Putamen (tissue), 1 donor: ENCODE measurements at places on chromosomes 1 and 21.

- DNase-seq, result peak; percentile 47
These were observed 7.8 kb downstream of the UBIAD1 start for GRCh38 chr1:11280719-11281376.

DNA sequence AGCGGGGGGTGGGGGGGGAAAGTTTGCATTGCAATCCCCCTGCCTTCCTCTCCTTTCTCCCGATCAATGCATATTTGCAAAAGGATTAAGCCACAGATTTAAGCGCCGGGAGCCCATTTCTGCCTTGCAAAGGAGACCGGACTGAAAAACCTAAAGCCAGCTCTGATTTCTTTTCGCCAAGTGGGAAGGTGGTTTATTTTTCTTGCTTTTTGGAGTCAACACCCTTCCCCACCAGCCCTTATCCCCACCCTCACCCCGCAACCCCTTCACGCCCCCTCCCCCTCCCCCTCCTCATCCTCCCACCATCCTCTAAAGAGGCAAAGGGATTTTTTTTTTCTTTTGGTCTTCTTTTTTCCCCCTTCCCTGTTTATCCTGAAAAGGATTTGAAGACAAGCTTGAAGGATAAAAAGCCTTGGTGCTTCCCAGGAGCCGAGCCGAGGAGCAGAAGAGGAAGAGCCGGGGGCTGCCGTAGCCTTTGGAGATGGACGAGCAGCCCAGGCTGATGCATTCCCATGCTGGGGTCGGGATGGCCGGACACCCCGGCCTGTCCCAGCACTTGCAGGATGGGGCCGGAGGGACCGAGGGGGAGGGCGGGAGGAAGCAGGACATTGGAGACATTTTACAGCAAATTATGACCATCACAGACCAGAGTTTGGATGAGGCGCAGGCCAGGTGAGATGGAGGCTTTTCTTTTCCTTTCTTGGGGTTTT, 513 bp downstream of the PBX1 start:
- peak; percentile 58 for DNase-seq

- DNase-seq, result no peak
These were observed 10.2 kb downstream of the CD52 start for GRCh38 chr1:26327956-26328362.

GRCh38 chr1:225733254-225733653, 44.4 kb upstream of the SRP9 start:
- DNase-seq, result peak; percentile 71

DNA sequence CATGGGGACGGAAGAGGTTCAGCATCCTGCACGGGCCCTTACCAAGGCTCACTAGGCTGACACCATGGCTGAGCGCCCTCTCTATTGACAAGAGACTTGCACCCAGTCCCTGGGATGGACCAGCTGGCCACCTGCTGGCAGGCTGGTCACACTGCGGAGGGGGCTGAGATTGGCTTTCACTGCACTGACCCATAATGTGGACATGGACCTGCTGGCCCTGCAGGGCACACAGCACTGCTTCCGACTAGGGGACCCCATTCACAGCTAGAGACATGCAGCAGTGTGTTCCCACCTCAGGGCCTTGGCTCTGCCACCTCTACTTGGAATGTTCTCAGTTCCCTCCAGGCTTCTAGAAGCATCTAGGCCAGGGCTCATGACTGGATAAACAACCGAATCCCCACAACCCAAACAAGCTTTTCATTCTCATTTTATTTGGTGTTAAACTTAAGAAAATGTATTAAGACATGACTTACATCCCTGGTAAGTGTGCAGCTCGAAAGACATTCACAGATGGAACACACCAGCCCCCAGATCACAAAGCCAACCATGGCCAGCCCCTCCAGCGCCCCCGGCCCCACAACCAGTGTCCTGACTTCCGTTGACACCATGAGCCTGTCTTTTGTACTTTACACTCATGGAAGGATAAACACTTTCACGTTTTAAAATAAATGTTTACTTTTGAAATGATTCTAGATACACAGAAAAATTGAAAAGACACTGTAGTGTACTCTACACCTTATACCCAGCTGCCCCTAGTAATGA, 9.3 kb upstream of the SRARP start:
- DNase-seq, result peak; percentile 71

GRCh38 chr1:152328801-152329391, 3.9 kb upstream of the FLG start:
- no peak for DNase-seq

- no peak for DNase-seq
These were observed 97.8 kb downstream of the CD247 start for GRCh38 chr1:167420510-167420909.

DNA sequence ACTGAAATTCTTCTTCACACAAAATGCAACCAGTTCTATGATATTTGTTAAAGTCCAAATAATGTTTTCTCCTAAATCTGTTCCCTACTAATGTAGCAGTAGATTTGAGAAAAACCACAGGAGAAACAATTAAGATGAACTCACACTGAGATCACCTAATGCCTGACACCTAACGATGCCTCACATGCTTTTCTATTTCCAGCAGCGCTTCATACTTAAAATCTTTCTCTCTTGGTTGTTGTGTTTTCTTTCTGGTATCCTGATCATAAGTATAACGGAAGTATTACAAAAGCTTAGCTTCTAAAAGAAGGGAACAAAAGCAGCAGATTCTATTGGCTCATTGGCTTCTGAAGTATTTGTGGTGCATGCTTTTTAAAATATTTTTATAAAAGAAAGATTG, 267.2 kb upstream of the SGIP1 start:
- DNase-seq, result no peak

- no peak for DNase-seq
These were observed 18.6 kb downstream of the ACTL8 start for GRCh38 chr1:17773591-17774326.

- DNase-seq, result no peak
These were observed at the start of gene EVA1B for GRCh38 chr1:36323636-36324352. Gene EVA1B (minus strand): TSS chr1:36323645. CDS start chr1:36323037, 608 bp downstream.

- no peak for DNase-seq
These were observed 48.8 kb downstream of the PGBD5 start for GRCh38 chr1:230377324-230377723.

- no peak for DNase-seq
These were observed 107.0 kb downstream of the ZC3H11B start for GRCh38 chr1:219505886-219506285.

DNA sequence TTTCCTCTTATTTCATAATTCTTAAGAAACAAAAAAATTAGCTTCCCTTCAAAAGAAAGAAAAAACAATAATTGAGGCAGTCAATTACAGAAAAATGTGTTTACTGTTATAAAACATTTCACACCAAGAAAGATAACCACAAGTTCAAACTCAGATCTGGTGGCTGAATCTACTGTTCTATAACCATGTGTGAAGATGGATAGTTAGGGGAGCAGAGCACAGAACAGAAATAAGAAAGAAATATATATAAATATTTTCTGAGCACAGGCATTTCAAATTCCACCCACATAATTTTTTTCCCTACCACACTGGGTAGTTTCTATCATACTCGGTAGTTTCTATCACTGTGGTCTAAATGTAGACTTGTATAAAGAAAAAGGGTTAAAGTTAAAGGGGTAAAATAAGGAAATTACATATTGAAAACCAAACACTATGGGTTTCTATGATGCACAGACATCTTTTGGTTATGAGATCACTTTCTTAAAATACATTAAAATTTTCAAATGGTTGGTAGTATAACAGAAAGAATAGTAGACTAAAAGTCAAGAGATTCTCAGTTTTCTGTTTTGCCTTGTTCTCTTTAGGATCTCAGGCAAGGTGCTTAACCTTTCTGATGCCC, 10.8 kb downstream of the LYST start:
- DNase-seq, result no peak

GRCh38 chr1:186618401-186619170, 61.6 kb downstream of the PTGS2 start:
- DNase-seq, result no peak

DNA sequence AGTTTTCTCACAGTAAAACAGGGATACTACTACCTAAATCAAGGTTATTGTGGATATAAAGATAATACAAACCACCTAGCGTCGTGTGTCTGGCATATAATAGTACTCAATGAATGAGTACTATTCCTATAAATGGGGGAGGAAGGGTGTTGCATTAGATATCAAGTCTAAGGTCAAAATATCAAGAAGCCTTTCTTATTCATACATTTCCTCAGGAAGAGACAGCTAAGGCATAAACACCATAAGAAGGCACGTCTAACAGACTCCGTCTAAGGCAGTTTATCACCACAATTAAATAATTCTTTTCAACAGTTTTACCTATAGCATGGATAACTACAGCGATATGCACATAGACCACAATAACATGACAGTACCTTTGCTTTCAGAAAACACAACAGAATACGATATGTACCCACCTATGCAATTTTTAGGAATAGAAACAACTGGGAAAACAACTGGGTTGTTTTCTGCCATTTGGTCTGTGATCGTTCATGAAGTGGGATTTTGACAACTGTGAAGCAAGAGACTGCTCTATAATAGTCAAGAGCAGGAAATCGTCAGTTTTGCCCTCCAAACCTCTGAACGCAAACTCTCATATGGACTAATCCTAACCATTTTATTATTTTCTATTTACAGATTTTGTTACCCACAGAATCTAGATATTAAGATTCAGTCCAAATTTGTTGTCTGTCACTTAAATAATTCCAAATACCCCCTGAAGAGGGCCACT, 53.1 kb downstream of the HNRNPR start:
- no peak for DNase-seq

DNA sequence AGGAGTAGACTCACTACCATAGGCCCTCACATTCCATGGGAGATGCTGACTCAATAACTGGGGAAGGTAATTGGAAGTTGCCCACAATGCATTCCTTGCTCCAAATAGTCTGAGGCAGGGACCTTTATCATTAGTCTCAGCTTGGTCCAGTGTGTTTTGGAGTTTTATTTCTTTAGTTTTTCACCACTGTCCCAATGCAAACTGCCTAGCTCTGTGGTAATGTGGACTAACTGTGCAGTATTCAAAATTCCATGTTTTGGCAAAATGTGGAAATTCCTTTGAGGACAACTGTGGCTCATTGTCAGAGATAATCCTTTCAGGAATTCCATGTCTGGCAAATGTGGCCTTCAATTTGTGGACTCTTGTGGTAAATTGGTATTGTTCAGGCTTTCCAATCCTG, 78.1 kb upstream of the PAPPA2 start:
- no peak for DNase-seq

- DNase-seq, result no peak
These were observed 9.6 kb downstream of the CLEC20A start for GRCh38 chr1:178487070-178487615.

- peak; percentile 38 for DNase-seq
These were observed 83.9 kb downstream of the ASTN1 start for GRCh38 chr1:177080564-177080963.

GRCh38 chr1:185281245-185281644, 35.8 kb downstream of the IVNS1ABP start:
- no peak for DNase-seq

- no peak for DNase-seq
These were observed 2.5 kb upstream of the PLEKHM2 start for GRCh38 chr1:15681349-15682292.

GRCh38 chr1:150621497-150622302, 7.7 kb downstream of the ENSA start:
- no peak for DNase-seq

GRCh38 chr1:25888426-25888987, 13.0 kb upstream of the PAQR7 start:
- DNase-seq, result no peak

- no peak for DNase-seq
These were observed 742.6 kb upstream of the CXADR start for GRCh38 chr21:16770266-16770665.

GRCh38 chr1:176568185-176568584, 105.2 kb downstream of the PAPPA2 start:
- DNase-seq, result no peak

DNA sequence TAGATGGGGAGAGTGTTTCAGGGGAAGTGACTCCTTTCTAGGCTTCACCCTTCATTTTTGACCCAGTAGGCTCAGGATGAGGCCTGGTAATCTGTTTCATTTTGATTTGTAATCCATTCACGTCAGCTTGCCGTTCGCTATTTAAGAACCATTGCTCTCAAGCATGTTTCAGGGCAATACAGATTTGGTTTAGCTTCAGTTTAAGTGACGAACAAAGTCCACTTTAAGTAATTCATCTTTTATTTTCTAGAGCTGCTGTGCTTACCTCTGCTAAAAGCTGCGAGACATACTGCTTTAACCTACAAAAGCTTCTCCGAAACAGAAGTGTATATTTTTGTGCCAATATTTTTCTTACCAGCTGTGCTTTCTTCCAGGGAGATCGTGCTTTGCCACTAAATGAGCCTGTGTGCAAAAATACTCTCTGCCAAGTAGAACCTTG, 8.9 kb upstream of the FMO3 start:
- DNase-seq, result peak; percentile 28

GRCh38 chr21:42218836-42219605, at the start of gene ABCG1:
Gene ABCG1 (plus strand): TSS chr21:42219140. CDS start chr21:42219263, 123 bp downstream.
- peak; percentile 56 for DNase-seq

DNA sequence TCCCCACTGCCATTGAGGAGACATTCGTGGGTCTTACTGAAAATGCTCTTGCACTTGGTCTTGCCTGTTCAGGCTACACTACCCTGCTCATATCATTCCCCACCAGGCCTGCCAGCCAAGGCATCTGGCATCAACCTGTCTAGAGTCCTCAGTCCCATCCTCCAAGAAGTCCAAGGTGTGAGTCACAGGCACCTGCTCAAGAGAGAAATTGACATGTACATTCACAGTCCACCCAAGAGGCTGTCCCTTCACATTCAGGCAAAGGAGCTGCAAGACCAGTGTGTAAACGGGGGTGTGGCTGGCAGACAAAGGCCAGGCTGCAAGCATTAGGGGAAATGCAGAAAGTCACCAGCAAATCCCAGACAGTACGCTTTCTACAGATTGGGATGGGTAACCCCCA, 13.1 kb upstream of the PLA2G2C start:
- DNase-seq, result no peak

DNA sequence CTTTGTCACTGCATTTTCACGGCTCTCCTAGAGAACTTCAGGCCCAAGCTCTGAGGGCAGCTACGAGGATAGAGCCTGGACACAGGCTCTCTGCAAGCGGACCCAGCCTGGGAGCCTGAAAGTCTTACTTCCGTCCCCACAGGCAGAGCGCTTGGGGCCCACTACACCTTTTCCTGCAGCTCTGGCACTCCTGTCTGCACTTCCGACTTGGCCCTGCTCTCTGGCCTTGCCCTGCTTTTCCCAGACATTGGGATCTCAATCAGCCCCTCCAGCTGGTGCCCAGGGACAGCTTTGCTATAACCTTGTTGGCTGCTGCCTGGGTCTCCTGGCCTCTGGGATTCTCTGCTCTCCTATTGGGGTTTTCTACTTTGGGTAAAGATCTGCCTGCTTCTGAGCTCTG, 27.6 kb downstream of the WNT4 start:
- no peak for DNase-seq
